Activated CD4-positive, alpha-beta T cell treated with anti-CD3 and anti-CD28 coated beads for 36 hours (primary cell): ENCODE measurements at places on chromosomes 13 and 19.

- peak; percentile 88 for DNase-seq
Measured at GRCh38 chr19:50050406-50051227, 24.8 kb downstream of the ZNF473 start.

DNA sequence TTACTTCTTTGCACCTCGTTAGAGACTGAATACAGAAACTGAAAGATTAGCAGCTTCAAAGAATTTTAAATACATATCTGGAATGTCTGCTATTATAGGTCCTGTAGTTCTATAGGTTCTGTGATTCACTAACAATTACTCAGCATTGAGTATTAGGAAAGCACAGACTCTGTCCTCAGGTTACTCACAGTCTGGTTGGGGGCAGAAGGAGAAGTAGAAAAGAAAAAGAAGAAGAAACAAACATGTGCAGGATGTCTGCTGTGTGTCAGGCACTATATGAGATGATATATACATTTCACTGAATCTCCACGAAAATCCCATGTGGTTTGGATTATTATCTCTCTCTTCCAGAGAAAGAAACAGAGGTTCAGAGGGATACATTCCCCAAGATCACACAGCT lies 40.1 kb downstream of the SERTM1 start:
- DNase-seq, result no peak

DNA sequence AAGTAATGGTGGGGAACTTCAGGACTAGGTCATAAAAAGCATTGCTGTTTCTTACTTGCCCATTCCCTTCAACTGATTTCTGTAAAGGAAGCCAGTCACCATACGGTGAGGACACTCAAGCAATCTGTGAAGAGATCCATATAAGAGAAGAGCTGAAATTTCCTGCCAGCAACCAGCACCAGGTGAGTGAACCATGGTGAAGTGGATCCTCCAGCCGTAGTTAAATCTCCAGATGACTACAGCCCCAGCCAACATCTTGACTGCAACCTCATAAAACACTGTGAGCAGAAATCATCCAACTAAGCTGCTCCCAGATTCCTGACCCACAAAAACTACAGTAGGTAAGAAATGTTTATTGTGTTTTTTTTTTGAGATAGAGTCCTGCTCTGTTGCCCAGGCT lies 3.8 kb upstream of the SLC6A16 start:
- no peak for DNase-seq

- no peak for DNase-seq
Measured at GRCh38 chr19:38964738-38965137, 10.8 kb downstream of the FBXO17 start.

DNA sequence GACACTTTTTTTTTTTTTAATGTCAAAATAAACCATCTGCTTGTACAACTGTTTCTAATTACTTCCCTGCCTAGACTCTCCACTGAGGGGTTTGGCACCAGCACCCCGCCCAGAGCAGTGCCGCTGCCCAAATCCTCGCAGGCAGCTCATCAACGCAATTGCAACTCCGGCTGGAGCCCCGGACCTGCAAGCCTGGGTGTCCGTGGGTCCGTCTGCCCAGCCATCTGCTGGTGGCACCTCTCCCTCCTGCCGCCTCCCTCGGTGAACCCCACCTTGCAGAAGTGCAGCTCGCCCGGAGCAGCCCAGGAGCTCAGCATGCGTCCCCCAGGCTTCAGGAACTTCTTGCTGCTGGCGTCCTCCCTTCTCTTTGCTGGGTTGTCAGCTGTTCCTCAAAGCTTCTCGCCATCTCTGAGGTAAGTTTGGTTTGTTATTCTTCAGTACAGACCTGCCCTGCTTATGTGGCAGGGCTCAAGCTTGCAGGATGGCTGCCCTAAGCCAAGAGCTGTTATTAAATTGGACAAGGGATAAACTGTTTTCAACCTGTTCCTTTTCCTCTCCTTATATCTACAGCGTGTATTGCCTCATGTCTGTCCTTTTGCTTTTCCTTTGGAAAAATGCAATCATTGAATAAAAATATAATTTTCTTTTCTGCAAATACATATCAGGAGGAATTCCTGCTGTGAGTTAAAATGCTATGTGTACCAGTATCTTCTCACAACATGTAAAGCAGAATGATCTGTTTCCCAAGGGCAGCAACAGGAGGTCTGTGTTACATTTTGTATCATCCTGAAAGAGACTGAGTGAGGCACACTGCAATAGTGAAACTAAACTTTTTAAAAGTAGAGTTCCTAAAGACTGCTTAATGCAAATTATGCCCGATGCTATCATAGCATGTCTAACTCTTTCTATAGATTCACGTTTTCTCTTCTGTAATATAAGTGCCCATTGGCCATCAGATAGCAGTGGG lies at the start of gene ITGBL1:
Gene ITGBL1 (plus strand): TSS at position 157 of the 967 bp plus-strand sequence. CDS start 159 bp downstream, at position 316.
- DNase-seq, result no peak

GRCh38 chr13:51673165-51673564 lies 88.9 kb downstream of the WDFY2 start:
- DNase-seq, result no peak

- DNase-seq, result no peak
Measured at GRCh38 chr19:31144075-31144870, 205.0 kb downstream of the TSHZ3 start.

- DNase-seq, result no peak
Measured at GRCh38 chr13:94335761-94336526, 143.5 kb downstream of the DCT start.

GRCh38 chr13:21683034-21683733 lies 12.3 kb downstream of the FGF9 start:
- no peak for DNase-seq

GRCh38 chr19:6724631-6725492 lies 4.4 kb upstream of the C3 start:
- DNase-seq, result no peak

GRCh38 chr13:74891610-74892009 lies 590.4 kb downstream of the TBC1D4 start:
- DNase-seq, result no peak

GRCh38 chr13:51152701-51153100 lies 41.6 kb upstream of the C13orf42 start:
- DNase-seq, result peak; percentile 13

GRCh38 chr19:17687857-17688784 lies at the start of gene UNC13A:
UNC13A (minus strand) TSS chr19:17688354; CDS start chr19:17688199, 155 bp downstream.
- peak; percentile 75 for DNase-seq

DNA sequence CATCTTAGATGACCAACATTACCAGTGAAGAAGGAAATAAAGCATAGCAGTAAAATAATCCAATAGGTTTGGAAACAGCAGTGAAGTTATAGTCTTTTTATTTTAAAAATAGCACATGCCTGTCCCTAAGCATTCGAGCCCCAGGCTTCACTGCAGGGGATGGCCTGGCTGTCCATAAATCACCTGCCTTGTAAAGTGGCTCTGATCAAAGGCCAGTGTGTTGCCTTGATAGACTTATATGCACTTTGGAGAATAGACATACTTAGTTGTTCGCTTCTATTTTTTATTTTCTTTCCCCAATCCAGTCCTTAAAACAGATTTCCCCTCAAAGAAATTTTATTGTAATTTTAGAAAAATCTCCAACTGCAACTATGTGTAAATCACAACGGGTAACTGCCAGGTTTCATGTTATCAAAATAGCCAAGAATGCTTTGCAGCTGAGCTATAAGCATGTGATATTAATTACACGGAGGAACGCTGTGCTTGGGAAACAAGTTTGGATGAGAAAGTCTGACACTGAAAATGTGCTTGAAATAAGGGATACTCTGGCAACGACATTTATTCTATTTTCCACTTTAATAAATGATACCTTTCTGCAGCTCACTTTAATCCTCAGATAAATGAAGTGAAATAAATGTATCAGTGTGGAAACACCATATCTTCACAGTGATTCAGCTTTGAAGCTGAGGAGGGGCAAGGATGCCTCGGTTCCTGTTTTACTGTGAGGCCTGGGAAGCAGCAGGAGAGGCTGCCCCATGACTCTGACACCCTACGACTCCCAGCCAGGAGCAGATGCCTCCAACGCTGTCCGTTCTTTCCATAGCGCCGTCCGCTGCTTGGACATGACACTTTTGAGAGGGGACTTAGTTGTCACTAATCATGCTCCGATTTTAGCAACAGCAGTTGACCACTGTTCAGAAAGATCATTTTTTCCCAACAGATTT lies 5.5 kb upstream of the METTL21C start:
- no peak for DNase-seq

GRCh38 chr13:99953138-99953755 lies 18.3 kb downstream of the ZIC5 start:
- no peak for DNase-seq

DNA sequence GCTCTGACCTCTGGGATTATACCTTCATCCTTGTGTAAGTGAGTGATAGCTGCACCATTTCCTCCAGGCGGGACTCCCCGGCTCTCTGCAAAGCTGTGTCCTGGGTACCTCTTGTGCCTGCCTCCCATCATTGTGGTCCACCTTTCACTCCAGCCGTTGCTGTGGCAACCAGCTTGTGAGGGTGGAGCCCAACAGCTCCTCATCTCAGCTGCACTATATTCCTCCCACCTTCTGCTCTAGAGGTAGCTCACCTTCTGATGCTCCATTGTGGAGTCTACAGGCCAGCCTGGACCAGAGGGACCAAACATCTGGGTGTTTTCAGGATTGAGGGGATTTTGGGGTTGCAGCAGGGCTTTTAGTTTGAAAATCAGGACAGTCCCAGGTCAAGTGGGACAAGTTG lies 708.2 kb downstream of the UQCRFS1 start:
- DNase-seq, result no peak

GRCh38 chr13:30169442-30169841 lies 137.9 kb downstream of the KATNAL1 start:
- no peak for DNase-seq

DNA sequence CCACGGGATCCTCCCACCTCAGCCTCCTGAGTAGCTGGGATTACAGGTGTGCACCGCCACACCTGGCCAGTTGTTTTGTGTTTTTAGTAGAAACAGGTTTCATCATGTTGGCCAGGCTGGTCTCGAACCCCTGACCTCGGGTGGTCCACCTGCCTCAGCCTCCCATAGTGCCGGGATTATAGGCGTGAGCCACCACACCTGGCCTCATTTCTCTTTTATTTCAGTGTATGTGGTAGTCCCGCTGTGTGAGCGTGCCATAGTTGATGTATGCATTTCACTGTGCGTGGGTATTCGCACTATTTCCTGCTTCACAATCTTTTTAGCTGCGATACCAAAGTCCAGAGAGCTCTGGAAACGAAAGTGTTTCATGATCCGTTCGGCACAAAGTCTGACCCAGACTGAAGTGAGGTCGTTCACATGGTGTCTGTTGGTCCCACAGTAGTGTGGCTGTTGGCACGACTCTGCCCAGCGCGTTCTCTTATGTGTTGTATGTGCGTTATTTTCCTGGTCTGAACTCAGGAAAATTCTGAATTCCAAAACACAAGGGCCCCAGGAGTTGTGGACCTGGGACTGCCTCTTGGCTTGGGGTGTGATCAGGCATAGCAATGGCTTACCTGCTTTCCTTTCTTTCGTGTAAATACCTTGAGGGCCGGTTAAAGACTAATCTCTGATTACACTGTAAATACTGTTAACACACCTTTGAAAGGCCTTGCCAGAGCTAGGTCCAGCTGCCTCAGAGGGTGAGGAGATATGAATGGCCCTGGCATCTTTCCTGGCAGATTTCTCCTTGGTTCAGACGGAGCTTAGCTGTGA lies 8.6 kb downstream of the EPN1 start:
- DNase-seq, result no peak

- no peak for DNase-seq
Measured at GRCh38 chr13:93670866-93671265, 444.3 kb downstream of the GPC6 start.

- DNase-seq, result no peak
Measured at GRCh38 chr19:45078390-45079062, 534 bp upstream of the GEMIN7 start.

DNA sequence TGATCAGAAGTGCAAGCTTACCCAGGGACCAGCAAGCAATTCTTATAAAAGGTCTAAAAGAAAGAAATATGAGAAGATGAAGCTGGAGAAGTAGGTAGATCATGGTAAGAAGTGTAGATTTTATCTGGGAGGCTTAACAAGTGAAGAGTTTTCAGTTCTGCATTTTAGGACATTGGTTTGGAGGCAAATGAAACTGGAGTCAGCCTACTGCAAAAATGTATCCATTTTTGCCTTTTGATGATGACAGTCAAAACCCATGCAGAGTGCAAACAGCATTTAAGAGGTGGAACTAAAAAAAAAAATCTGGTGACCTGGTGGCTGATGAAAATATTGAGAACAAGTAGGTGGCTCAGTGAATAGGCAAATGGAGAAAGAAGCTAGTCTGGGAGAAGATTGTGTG lies 216.9 kb downstream of the DNAJC15 start:
- DNase-seq, result no peak

DNA sequence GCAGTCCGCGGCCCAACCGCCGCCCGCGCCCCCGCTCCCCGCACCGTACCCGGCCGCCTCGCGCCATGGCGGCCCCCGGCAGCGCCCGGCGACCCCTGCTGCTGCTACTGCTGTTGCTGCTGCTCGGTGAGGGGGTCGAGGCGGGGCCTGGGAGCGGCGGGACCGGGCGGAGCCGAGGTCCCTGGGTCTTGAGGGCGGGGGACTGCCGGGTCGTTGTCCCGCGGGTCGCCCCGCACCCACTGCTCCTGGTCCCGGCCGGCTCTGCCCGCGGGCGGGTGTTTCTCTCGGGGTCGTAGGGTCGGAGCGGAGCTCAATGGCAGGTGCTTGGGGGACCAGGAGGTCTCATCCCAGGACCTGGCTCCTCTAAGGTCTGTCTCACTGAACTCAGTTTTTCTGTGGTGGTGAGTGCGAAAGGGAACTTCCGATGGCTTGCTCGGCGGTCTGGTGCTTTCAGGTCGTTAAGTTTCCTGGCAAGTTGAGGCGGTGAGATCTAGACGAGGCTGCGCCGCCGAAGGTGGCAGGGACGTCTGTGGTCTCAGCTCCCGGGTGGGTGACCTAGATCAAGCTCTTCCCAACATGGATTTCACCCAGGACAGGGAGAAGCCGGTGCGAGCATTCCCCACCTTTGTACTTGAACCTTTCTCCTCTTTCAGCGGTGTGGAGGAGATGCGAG lies 467 bp downstream of the LAMP1 start:
- peak; percentile 68 for DNase-seq

DNA sequence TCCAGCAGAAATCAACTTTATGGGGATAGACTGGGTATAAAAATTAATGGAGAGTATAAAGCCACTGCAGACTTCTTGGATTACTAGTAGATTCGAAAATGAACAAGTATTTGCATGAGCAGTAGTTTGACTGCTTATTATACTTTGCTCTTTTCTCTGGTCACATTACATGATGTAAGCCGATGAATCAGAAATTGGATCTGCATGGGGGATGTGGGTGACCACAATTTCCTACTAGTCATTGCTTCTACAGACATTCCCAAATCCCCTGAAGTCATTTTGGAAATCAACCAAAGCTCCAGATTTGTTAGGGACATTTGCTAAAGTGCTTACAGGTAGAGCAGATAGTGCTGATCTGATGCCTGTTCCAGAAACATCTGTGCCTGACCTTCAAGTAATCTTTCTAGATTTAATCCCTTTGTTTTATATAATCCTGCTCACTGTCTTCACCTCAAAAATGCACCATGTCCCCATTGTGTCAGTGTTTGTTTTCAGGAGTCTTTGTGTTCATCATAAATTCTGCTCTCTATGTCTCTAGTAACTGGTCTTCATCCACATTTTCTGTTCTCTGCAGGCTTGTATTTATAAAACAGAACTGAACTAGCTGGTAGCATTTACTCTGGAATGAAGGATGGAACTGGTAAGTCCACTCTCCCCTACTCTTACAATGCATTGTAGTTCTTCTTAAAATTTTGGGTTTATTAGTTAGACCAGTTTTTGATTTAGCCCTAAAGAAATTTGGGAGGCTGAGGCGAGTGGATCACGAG lies 201.5 kb upstream of the CSNK1A1L start:
- DNase-seq, result no peak

GRCh38 chr13:95480791-95481780 lies 71.4 kb upstream of the CLDN10 start:
- DNase-seq, result no peak

- DNase-seq, result peak; percentile 64
Measured at GRCh38 chr19:57830071-57830602, at the start of gene ZNF587B. ZNF587B (plus strand) TSS chr19:57830299; CDS start chr19:57830529, 230 bp downstream.

- DNase-seq, result no peak
Measured at GRCh38 chr13:20964904-20965303, 62.4 kb upstream of the XPO4 start.
